ENCODE measurements at places on chromosomes 16 and 17.

DNA sequence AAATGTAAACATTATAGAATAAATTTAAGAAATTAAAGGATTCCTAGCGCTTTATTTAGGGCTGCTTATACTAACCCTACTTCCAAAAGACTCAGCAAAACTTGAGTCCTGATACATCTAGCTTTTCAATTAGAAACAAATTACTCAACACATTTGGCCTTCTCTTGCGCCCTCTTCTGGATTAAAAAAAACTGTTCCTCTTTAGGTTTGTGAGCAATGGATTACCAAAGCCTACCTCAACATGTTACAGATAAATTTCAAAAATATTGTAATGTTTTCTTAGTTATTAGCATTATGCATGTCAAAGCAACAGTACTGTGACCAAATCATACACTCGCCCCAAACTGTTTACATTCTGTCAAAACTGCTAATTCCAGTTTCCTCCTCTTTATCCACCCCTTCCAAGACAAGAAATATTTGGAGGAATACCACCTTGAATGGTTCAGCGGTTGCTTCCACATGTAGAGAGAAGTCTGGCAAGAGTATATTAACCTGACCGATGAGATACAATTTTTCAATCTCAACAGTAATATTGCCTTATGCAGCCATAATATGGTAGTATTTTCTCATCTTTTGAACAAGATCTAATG, 2.7 kb downstream of the NUFIP2 start:
- no peak for DNase-seq

DNA sequence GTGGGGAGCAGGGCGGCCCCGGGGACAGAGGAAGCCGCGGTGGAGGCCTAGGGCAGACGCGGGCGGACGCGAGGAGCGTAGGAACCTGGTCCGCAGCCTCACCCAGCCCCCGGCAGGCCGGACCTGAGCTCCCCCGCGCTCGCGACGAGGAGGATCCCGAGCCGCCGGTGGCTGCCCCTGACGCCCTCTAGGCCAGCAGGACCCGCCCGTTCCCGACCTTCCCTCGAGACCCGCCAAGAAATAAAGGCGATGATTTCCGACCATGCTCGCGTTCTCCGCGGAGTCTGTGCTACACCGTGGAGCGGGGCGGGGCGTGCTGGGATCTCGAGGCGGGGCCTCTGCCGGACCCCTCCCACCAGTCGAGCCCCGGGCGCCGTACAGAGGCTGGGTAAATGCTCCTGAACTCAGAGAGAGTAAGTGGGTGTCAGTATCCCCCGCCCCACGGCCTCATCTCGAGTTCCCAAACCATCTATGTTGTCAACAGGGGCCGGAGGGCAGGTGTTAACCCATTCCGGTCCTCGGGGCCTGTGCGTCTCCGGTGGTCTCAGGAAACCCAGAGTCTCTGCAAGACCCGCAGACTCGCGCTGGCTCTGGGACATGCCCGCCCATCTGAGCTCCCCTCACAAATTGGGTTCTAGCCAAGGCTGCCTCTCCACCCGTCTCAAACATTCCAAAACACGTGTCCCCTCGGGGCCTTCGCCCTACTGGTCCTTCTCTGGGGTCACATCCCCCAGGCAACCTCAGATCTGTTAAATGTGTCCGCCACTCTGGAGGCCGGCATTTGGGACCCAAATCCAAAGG, 13.7 kb downstream of the SYCE1L start:
- DNase-seq = peak; percentile 75

DNA sequence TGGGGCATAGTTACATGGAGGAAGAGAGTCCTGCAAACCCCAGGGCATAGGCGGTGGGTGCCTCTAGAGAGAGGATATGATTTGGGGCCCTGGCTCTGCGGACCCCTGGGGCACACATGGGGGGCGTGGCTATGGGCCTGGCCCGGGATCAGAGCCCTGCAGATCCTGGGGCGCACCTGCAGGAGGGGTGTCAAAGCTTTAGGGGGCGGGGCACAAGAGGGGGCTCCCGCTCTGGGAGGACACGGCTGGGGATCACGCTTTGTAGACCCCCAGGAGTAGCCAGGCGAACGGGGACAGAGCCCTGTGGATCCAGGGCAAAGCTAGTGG, 497 bp downstream of the BCL7C start:
- no peak for DNase-seq

DNA sequence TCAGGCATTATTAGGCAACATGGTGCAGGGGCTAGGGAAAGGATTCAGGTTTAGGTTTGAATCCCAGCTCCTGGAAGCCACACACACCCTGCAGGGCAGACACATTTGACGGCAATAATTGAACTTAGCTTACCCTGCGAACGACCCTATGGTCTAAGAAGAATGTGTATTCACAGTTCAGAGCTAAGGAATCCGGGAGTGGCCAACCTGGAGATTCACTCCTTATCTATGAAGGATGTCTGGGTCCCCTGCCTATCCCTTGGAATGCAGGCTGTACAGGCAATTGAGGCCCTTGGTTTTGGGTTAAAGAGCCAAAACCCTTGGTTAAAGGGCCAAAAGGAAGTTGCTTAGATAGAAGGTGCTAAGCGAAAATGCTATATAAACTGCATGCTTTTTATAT, 2.9 kb upstream of the SYT17 start:
- DNase-seq = no peak

DNA sequence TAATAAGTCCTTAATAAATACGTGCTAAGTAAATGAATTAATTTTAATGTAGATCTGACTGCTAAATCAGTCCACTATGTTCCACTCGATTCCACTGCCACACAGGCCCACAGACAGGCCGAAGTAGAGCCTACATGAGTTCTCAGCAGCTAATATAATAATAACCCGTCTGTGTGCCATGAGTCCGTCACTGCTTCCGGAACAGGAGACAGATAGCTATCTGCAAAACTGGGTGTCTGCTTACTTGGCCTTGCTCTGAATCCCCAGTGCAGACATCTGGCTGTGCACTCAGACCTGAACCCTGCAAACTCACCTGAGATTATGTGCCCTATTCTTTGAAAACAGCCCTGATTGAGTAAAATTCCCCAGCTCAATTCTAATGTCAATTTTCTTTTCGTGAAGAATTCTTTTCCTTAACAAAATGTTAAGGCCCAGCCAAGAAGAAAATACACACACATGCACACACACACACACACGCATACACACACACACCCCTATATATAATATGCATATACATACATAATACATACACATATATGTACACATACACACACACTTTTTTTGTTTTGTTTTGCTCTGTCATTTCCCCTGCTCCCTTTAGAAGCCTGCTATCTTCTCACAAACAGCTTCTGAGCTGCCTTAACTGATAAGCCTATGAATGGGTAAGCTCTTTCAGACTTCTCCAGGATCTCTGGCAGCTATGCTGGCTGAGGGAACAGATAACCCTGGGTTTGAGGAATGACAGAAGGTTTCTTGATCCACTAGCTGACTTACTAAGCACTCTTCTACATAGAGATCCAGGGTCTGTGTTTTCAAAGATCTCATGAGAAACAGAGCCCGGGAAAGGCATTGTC, 39.8 kb upstream of the TOM1L1 start:
- DNase-seq = no peak

DNA sequence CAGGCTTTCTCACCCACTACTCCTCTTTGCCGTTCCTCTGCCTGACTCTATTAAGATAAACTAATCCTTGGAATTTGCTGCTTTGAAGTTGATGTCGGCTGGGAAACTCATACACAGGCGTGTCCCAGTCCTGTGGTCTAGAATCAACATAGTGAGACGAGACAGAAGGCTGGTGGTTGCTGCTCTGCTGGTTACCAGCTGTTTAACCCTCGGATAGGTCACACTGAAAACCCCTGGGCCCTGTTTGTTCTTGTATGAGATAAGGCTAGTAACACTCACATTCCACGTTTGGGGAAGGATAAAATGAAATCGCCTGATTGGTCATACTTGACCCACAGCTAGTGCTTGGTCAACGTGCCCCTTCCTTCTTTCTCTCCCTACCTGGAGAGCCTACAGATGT, 517.0 kb downstream of the CDH13 start:
- DNase-seq = no peak

DNA sequence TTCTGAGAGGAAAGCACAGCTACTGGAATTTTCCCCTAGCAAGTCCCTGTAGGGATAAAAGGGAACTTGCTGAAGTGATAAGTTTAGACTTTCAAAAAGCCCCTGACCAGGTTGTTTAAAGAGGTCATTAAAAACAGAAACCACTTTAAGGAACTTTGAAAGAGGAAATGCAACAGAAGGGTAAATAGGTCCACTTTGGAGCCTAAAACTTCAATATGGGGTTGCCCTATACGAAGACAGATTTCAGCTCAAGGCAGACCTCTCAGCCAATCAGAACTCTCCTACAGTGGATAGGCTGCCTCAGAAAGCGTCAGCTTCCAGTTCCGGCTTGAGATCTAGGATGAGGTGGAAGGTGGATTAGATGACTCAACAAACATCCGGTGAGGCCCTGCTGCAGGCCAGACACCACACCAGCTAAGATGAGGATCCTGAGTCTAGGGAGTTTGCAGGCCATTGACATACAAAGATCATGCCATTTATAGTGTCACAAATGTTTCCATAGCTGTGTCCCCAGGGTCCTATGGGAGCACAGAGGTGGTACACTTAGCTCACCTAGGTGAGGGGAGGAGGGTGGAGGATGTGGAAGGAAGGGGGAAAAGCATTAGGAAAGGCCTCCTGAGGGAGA, 7.9 kb upstream of the MFSD6L start:
- no peak for DNase-seq

GRCh38 chr17:77616254-77616731, 342.2 kb upstream of the TNRC6C start:
- DNase-seq = no peak

GRCh38 chr16:46627746-46628145, 6.6 kb upstream of the SHCBP1 start:
- no peak for DNase-seq

GRCh38 chr17:10126616-10127501, 71.5 kb downstream of the GAS7 start:
- no peak for DNase-seq

GRCh38 chr17:46958041-46958591, 20.9 kb downstream of the RPRML start:
- DNase-seq = no peak

- DNase-seq = no peak
Observed at GRCh38 chr16:23088018-23088417, 61.2 kb downstream of the USP31 start.

- DNase-seq = no peak
Observed at GRCh38 chr16:47475786-47476185, 14.7 kb downstream of the PHKB start.

GRCh38 chr16:50862818-50863643, 121.1 kb downstream of the CYLD start:
- no peak for DNase-seq

DNA sequence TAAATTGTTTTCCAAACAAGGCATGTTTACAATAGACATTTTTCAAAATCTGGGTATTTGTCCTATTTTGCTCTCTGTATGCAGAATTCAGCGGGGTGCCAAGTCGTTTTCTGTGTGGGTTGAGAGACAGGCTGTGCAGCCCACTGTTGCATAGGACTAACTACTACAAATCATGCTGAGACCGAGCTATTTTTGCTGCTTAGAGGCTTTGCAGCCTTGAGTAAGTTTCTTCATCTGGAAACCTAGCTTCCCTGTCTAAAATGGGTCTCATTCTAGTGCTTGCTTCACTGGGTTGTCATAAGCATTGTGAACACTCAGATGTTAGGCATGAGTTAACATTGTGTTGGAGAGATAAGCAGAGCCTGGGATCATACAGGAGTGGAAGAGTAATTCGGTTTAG, 1.3 kb downstream of the PRPSAP2 start:
- DNase-seq = no peak

- DNase-seq = no peak
Observed at GRCh38 chr16:6884002-6884401, 448.6 kb upstream of the RBFOX1 start.

DNA sequence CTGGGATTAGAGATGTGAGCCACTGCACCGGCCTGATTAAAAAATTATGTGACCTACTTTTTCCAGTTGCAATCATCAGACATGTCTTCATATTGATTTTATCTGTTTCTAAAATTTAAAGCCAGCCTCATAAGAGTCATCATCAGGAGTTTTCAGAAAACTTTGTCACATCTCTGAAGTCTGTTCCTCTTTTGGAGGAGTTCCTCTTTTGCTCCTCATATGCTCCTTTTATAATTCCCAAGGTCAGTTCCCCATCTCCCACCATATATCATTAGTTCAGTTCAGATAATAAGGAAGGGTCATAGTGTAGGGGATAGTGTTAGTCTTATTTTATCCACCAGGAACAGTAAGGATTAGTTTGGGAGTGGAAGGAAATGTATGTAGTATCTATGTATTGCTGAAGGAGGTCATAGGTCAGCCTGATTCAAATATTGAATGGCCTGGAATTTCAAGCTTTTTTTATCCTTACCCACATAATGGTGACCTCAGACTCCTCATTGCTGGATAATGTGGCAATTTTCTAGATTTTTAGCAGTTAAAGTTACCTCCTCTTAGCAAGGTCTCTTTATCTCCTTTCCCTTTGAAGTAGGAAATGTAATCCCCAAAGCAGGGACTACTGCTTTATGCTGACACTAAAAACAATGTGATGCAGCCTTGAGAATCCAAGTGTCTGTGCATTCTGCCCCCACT, 13.8 kb upstream of the DUSP14 start:
- no peak for DNase-seq
